Astrocyte (in vitro differentiated cells and primary cell): ENCODE measurements at places on chromosomes 3 and 15. TPM values are rescaled to one million over a fixed set of nuclear protein-coding genes. Genes with fewer than 3 reads are reported as not detected.

Gene C15orf62
- total RNA-seq = 0.19 TPM in 1 of 2 replicates, not detected in the other

Gene C15orf39
- total RNA-seq = 21.6 and 21.8 TPM in 2 replicates

GRCh38 chr3:84125201-84125721 lies 833.5 kb upstream of the CADM2 start:
- DNase-seq = no peak

DNA sequence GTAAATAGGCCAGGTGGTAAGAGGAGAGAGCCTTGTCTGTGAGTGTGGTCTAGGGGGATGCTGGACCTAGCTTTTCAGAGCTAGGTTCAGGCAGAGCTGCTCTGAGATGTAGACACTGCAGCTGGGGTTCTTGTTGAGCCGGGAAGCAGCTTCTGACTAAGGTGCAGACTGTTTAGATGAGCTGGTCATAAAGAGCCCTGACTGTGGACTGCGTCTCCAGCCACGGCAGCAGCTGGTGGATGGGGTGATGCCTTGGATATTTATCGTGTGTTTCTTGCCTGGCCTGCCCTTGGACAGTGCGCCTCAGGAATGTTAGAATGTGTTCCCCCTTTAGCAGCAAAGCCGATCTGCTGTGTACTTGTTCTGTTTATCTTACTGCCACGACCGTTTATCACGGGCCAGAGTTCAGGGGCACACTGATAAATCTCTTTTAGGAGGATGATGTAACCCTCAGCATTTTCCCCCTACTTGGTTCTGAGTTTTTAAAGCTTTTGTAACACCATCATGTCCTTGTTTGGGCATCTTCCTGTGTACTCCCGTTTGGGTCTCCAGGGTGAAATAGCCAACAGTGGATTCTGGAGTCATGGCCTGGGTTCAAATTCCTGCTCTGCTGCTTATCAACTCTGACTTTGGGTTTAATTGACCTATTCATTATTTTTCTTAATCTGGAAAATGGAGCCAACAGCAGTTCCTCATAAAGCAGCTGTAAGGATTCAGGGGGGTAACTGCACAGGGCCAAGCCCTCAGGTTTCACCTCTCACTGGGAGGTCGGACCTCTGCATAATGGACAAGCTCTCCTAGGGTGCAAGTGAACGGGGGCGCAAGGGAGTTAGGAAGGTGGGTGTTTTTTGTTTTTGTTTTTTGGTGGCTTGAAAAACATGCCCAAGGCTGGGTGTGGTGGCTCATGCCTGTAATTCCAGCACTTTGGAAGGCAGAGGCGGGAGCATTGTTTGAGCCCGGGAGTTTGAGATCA lies 51.4 kb downstream of the FLNB start:
- peak; percentile 92 for DNase-seq

GRCh38 chr15:95227235-95227634 lies 995.9 kb downstream of the MCTP2 start:
- DNase-seq = no peak

Gene COL7A1
- 25.8 and 28.7 TPM in 2 replicates for total RNA-seq

DNA sequence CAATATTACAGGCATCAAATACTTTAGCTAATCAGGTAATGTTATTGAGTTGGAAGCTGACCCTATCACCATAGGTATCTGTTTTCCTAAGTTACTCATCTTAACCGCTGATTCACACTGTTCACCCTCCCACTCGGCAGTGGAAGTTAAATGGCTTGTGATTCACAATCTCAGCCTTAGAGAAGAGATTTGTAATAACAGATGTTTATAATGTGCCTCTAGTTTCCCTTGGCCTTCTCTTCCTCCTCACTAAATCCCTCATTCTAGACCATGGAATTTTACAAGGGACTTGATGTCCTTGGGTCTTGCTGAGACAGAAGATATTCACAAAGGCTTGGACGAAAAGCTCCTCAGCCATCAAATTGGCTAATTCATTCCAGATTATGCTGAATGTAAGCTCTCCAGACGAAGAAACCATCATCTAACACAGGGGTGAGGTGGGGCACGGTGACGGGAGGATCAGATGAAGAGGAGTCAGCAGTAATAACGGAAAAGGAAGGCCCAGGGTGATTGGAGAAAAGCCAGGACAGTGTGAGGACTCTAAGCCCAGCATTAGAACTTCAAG lies 931.7 kb downstream of the MCTP2 start:
- DNase-seq = peak; percentile 91

GRCh38 chr3:142072816-142073215 lies 76.5 kb downstream of the TFDP2 start:
- no peak for DNase-seq

DNA sequence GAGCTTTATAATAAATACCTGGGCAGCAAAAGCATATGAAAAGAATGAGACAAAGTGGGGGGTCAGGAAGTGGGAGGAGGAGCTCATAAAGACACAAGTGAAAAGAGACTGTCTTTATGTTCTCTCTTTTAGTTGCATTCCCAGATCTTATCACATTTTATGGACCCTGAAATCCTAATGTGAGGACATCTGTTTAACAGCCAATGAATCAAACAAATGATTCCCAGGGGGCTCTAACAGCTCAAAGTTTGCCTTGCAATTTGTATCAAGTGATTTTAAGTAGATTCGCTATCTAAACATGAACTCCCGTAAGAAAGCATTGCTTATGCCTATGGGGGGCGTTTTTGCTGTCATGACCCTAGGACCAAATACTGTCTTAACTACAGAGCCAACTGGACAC lies 332.3 kb upstream of the CNTN4 start:
- DNase-seq = no peak

DNA sequence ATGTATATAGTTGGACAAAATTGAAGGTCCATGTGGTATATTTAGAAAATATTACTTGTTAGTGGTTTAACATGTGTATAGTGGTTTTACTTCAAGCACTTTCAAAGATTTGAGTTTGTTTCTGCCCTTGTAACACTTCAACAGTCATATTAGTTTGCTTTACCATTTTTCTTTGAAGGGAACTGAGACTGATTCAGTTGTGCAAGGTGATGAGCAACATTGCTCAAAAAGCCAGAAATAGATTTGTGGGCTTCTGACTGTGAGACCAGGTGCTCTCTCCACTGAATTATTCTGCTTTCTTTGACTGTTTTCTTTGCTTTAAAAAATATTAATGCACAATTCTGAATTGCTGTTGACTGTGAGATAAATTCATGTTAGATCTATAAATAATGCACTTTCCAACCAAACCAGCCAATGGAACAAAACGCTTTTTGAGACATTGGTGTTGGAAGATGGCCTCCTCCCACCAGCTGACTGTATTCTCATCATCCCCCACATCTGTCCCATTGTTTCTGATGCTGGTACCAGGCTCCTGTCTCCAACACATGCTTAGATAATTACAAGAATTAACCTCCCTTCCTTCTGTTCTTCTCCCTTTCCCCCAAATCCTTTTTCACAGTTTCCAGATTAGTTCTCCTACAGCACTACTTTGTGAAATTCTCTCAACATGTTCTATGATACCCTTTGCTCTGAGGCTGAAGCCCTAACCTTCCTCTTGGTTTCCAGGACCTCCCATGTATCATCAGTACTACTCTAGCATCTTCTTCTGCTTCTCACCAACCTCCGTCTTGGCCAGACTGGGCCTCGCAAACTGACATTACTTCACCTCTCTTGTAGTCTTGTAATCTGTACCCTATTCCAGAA lies 27.9 kb downstream of the PLCL2 start:
- no peak for DNase-seq

GRCh38 chr15:75673426-75674235 lies 25.9 kb downstream of the SNX33 start:
- peak; percentile 52 for DNase-seq

Gene CCR8
- total RNA-seq = not detected in 2 replicates

DNA sequence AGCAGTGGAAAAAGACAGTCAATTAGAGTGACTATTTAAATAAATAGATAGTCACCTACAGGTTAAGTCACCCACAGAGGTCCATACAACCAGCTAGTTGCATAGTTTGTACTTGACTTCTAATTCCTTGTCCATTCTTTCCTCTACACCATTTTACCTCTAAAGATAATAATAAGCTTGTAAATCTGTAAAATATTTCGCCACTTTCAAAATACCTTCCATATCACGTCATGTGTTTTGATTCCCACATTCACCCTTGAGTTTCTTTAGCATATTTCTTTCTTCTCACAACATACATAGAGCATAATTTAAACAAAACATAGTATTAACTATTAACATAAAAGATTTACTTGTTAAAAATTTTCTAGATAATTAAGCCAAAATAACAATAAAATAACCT lies 689.6 kb downstream of the MECOM start:
- no peak for DNase-seq

DNA sequence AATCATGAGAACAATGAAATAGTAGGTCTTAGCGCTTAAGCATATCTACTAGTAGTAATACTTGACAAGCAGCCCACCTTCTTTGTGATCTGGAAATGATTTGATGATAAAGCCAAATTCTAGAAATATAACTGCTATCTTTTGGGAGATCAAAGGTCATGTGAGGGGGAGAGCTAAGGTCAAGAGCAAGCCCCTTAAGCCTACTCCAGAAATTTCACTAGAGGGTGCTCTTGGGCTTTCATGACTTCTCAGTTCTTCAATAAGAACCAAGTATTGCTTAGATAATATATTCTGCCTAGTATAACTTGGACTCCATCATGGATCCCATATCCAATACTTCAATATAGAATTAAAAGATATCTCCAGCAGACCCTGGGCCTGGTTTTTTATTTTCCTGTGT lies 319.6 kb downstream of the ZBTB20 start:
- peak; percentile 30 for DNase-seq

Gene IMPDH2
- 111 and 119 TPM in 2 replicates for total RNA-seq

Gene BCHE
- 9.2 and 10.6 TPM in 2 replicates for total RNA-seq

GRCh38 chr3:5613599-5613998 lies 426.1 kb downstream of the EDEM1 start:
- DNase-seq = no peak

Gene GPR15
- not detected in 2 replicates for total RNA-seq

- DNase-seq = peak; percentile 72
These were observed 365.5 kb downstream of the SHQ1 start for GRCh38 chr3:72482589-72483321.

GRCh38 chr3:187997490-187997889 lies 156.5 kb upstream of the LPP start:
- peak; percentile 18 for DNase-seq

- DNase-seq = no peak
These were observed 12.6 kb upstream of the IQSEC1 start for GRCh38 chr3:13085846-13086179.

- DNase-seq = no peak
These were observed 2.1 kb upstream of the FBXL22 start for GRCh38 chr15:63595065-63595464.

Gene SEMA6D
- 1.0 and 1.5 TPM in 2 replicates for total RNA-seq

GRCh38 chr3:129387487-129387886 lies 40.9 kb downstream of the EFCAB12 start:
- no peak for DNase-seq

DNA sequence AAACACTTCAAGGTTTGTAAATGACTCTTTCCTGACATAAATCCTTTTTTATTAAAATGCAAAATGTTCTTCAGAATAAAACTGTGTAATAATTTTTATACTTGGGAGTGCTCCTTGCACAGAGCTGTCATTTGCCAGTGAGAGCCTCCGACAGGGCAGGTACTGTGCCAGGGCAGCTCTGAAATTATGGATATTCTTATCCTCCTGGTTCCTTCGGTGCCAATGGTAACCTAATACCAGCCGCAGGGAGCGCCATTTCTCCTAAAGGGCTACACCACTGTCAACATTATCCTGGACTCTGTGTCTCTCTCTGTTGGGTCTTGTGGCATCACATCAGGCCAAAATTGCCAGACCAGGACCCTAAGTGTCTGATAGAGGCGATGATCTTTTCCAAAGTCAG lies 33.0 kb downstream of the CHDH start:
- DNase-seq = no peak

Gene ARL14
- 0.16 and 0.22 TPM in 2 replicates for total RNA-seq

Gene ANKUB1
- not detected in 2 replicates for total RNA-seq

Gene CEMIP
- 3.6 and 5.5 TPM in 2 replicates for total RNA-seq

GRCh38 chr15:75306188-75306587 lies 23.6 kb downstream of the GOLGA6D start:
- DNase-seq = no peak

Gene PLA2G4D
- not detected in 2 replicates for total RNA-seq

- no peak for DNase-seq
These were observed 12.8 kb upstream of the LRRC15 start for GRCh38 chr3:194382196-194382891.

- DNase-seq = no peak
These were observed 62.7 kb upstream of the BNIP2 start for GRCh38 chr15:59751552-59752413.

- DNase-seq = no peak
These were observed 513.7 kb upstream of the EPHA6 start for GRCh38 chr3:96300743-96301142.

DNA sequence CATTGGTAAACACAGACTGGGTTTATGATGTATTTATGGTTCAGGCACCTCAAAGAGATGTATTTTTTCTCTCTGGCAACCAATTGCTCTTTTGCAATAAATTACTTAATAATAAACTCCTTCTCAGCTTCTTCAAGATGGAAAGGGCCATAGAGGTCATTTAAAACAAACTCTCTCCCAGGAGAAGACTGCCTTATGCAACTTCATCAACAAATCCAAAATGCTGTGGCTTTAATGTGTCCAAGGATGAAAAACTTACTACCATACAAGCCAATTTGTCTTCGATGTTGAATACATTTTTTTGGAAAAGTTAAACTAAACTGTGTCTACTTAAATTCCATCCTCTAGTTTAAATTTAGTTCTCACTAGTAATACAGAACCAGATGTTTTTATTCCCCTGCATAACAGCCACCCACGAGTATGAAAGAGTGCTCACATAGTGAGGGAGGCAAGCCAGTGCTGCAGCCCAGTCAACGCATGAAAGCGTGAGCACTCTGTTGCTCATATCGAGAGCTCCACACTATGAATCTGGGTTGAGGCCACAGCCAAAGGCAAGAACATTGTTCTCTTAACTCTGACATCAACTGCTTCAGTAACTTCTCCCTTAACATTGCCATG lies 761.3 kb upstream of the GRM7 start:
- no peak for DNase-seq

DNA sequence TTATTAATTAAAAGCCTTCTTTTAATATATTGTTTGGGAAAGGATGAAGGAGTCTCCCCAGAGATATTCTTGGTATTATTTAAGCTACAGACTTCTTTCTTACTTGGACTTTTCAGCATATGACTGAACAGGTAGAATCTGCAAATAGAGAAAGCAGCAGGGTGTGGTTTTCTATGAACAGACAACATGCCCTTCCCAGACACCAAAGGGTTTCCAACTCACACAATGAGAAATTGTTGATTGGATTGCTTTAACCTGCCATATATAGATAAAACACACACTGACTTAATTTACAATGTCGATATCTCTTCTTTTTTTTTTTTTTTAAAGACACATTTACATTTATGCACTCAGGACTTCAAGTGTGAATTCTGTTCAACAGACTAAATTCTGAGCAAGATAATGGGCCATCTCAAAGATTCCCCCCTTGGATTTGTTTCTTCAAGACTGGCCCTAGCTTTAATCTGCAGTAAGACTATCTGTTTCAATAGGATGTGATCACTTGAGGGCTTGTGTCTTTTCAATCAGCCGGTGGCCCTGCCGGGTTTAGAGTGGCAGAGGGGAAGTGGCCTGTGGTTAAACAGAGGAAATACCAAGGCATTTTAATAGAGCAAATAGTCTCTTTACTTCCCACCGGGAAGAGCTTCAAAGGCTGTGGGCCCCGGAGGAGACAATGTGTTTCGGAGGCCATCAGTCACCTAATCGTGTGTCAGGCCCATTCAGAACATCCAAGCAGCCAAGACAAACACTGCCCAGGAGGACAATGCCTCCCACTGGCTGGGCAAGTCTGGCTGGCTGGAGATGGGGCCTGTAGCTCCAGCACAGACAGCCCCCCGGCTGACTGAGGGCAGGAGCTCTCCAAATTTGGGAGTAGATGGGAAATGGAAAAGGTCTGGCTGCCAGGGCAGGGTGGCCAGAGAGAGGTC lies 6.1 kb downstream of the IL17RD start:
- DNase-seq = no peak

- no peak for DNase-seq
These were observed 10.3 kb upstream of the SLCO2A1 start for GRCh38 chr3:134040066-134040465.
